CD4-positive, alpha-beta T cell treated with Interferon alpha-2 for 1 hour (primary cell): ENCODE measurements at places on chromosomes 4 and X.

DNA sequence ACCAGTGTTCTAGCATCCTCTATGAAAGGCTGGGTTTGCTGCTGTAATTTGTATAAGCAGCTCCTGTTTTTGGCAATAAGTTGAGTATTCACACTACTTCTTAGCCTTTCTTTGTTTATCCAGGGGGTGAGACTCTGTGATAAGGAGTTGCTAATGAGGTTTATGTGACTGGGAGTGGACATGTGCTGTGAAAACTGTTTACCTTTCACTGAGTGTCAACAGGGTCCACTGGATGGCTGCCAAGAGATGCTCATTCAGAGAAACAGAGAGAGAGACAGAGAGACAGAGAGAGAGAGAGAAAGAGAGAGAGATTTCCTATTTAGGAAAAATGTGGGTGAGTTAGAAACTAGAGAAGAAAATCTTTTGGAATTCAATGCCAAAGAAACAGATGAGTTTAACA, 233.9 kb downstream of the CHIC2 start:
- DNase-seq: no peak

- no peak for DNase-seq
These were observed 1027.0 kb upstream of the ADGRL3 start for GRCh38 chr4:60173103-60173502.

DNA sequence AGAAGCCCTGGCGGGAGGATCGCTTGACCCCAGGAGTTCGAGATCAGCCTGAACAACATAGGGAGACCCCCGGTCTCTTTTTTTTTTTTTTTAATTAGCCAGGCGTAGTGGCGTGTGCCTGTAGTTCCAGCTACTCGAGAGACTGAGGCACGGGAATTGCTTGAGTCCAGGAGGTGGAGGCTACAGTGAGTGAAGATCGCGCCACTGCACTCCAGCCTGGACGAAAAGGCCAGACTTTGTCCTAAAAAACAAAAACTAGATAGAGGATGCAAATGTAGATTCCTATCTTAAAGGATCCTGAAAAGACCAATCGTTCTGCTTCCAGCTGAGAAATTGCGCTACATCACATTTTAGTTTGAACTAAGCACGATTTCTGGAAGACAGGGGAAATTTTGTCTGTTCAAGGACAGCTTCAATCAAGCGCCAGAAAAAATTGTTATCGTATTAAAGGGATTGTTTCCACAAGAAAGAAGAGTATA, 627 bp upstream of the HSD17B11 start:
- no peak for DNase-seq

DNA sequence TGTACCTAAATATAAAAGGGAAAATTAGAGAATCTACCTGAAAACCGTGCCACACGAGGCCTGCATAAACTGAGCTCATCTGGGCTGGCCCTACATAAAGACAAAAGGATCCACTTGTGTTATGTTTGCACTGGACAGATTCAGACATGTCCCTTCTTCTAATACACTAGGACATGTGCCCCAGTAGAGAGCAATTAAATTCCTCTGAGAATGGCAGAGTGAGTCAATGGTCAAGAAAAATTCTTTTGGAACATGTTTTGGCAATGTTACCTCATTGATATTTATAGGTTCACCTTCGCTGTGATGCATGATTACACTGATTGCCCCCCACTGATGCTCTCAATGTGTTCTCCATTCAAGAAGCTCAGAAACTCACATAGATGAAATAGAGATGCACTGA, 95.2 kb downstream of the MANBA start:
- DNase-seq: no peak

DNA sequence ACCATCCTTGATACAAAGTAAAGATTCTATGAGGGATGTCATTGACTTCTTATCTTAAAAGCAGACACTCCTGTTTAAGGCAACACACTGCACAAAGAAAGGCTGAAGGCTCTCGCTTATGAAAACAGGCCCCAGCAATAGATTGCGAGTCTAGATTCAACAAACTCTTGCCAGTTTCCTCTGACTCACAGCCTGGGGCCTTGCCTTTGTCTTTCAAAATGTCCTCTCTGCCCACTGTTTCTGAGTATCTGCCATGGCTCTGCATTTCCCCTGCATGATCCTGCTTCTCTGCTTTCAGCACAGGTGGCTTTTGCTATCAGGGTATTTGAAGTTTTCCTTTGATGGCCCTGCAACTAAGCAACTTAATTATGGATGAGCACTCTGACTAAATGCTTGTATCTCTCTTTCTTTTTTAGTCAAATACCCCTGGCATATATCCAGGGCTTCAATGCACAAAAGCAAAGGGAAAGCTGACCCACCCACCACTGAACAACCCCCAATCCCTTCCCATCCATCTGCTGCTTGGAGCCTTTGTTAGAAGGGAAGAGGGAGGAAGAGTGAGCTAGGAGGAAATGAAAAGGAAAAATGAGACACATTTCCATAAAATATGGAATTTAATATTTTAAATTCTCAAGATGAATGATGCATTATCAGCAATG, 32.2 kb downstream of the NDP start:
- no peak for DNase-seq

GRCh38 chrX:95836517-95836916, 848.1 kb upstream of the DIAPH2 start:
- no peak for DNase-seq

DNA sequence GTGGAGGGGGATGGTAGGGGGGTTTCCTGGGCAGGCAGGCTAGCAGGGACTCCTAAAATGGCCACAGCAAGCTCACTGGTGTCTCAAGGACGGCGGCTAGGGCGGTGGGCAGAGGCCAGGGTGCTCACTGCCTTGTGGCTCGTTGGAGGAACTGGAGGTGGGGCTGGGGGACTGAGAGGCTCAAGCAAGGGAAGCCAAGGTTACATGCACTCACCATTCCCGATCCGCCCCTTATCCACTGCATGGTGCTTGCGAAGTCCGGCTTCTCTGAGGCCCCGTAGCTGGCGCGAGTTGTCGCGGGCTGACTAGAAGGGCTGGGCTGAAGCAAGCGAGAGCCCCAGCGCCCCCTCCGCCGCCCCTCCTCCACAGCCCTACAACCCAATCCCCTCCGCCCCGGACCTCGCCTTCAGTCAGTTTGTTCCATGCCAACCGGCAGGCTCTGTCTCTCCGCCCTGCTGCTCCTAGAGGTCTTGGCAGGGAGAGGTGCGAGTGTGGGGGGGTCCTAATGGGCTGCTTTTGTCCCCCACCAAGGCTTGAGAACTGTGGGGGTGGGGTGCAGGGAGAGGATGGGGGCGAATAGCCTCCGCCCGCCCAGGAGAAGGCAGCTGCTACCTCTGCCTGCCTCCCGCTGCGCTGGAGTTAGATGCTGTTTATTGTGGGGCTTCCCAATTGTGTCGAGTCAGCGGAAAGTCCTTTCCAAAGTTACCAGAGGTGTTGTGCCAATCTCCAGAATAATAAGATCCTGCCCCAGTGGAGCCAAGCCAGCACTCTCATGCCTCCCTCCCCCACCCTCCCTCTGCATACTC, at the start of gene ARHGEF9:
ARHGEF9 (minus strand) TSS at position 313 of the 806 bp plus-strand sequence; CDS start at position 244, 69 bp downstream.
- no peak for DNase-seq

GRCh38 chrX:13759152-13759718, 24.7 kb downstream of the OFD1 start:
- DNase-seq: no peak

DNA sequence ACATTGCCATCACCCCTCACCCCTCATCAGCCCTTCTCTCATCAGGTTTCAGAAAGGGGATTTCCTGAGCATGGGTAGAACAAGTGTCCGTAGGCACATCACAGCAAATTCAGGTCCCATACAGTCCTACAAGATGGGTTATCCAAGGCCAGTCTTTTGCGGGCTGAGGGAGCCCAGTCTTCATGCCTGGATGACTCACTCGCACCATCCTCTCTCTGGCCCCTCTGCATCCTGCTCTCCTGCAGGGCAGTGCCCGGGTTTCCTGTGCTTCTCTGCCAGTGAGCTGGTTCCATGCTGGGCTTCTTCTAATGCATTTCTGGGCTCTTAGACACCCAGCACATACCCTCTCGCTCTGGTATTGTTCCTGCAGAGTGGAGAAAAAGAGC, 7.3 kb upstream of the INTS6L start:
- DNase-seq: no peak

- no peak for DNase-seq
These were observed 76.9 kb upstream of the EXOC1L start for GRCh38 chr4:55742655-55743202.

GRCh38 chrX:54540289-54540688, 10.3 kb downstream of the GNL3L start:
- no peak for DNase-seq

GRCh38 chr4:90318193-90318592, 191.0 kb downstream of the CCSER1 start:
- DNase-seq: no peak

DNA sequence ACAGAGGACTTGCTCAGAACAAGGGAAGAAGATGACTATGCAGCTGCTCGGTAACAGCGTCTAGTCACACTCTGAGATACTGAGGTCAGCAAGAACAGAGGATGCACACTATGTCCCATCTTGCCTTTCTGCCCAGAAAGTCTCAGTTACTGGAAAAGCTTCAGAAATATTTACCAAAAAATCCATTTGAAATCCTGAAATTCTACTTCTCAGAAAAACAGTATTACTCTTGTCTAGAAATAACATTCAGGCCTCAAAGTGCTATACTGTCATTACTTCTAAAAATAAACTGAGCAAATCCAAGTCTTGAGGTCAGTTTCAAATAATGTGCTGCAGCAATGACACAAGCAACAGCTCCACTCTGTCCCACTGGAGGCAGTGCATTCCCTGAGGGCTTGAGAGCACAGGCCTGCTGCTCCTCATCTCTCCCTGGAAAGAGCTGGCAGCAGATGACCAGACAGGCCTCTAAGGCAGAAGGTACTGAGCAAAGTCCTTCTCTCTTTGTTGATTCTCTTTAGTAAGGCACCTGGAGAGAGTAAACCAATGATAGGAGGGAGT, 76.9 kb downstream of the CAMK2D start:
- no peak for DNase-seq

- DNase-seq: no peak
These were observed 31.2 kb downstream of the USP46 start for GRCh38 chr4:52627876-52628275.

GRCh38 chr4:78710536-78710935, 65.6 kb upstream of the BMP2K start:
- no peak for DNase-seq

- DNase-seq: no peak
These were observed 46.5 kb downstream of the SNX25 start for GRCh38 chr4:185255868-185256267.

DNA sequence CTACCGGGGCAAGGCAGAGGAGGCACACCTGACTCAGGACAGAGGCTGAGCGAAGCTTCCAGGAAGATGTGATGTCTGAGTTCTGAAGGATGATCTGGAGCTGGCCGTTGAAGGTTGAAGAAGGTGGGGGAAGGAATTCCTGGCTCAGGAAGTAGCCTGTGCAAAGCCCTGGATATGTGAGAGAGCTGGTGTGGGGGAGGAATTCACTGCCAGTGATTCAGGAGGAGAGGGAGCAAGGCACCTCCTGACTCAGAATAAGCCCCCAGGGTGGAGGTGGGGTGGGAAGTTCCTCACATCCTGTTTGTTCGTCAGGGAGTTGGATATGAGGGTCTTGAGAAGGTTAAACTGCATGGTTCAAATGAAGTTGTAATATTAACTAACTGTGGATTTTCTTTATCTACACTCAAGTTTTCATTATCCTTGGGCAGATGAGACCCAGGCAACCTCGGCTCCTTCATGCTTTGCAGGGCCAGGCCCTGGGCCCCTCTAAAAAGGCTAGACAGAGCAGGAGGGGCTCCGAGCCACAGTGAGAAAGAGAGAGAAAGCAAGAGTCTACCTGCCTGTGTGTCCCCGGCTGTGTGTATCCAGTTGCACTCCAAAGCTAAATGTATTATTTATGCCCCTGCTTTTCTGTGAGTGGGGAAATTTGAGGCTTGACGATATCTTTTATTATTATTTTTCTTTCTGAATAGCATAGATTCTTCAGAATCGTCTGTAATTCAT, 7.1 kb downstream of the NHSL2 start:
- DNase-seq: no peak

DNA sequence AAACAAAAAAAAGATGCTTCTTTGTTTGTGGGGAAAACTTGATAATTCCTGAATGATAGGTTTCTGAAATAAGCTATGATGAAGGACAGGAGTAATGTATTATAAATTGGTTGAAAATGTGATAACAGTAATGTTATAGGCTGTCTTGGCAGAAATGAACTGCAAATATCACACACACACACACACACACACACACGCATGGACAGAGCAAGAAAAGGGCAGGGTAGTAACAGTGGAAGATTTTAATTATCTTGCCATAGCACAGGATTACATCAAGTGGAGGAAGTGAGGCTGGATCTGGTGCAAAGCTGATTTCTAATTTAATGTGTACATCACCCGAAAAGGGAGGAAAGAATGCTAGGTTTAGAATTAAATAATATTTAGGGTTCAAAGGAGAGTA, 97.5 kb upstream of the CXXC4 start:
- DNase-seq: no peak

GRCh38 chr4:145760961-145761929, 81.3 kb downstream of the C4orf51 start:
- DNase-seq: no peak

- DNase-seq: no peak
These were observed 257.6 kb upstream of the DDX53 start for GRCh38 chrX:22742174-22742573.

DNA sequence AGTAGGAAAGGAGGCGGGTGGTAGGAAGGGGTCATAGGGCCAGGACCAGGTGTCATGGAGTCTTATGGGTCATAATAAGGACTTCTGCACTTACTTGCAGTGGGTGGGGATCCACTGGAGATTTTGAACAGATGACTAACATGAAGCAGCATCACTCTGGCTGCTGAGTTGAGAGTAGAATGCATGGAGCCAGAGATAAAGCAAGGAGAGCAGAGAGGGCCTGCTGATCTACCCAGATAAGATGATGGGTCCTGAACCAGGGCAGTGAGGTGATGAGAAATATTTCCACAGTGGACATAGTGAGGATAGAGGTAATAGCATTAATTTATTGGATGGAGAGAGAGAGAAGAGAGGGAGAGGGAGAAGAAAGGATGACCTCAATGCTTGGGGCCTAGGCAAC, 48.0 kb downstream of the HCCS start:
- DNase-seq: no peak

DNA sequence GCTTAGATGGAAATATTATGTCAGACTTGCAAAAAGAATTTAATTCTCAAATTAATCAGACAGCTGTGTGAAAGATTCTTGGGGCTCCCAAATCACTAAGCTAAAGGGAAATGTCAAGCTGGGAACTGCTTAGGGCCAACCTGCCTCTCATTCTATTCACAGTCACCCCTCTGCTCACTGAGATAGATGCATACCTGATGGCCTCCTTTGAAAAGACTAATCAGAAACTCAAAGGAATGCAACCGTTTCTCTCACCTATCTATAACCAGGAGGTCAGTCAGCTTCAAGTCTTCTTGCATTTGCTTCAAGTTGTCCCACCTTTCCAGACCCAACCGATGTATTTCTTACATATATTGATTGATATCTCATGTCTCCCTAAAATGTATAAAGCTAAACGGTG, 882.7 kb downstream of the CENPC start:
- no peak for DNase-seq

GRCh38 chr4:15366721-15367120, 61.1 kb upstream of the C1QTNF7 start:
- no peak for DNase-seq

DNA sequence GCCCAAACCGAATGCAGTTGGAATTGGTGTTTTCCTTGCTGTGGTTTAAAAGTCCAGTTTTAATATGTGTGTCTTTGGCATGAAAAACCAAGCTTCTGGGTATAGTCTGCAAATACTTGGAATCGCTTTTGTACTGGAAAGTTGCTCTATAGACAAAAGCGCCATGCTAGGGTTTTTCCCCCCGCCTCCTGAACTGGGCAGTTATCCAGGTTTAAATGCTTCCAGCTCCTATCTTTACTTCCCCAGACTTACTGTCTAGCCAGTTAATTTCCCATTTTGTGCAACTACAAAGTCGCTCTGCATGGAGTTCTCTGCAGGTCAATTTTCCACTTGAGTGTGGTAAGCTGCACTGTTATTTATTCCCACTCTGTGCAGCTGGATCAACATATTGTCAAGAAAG, 2.7 kb downstream of the RASL11B start:
- no peak for DNase-seq
